A549 treated with CpdA at 1 μM for 4 hours (cell line): ENCODE measurements at places on chromosomes 4 and X. TPM values are rescaled to one million over a fixed set of nuclear protein-coding genes. Genes with fewer than 3 reads are reported as not detected.

FMR1NB gene
- not detected in 5 replicates for total RNA-seq

FATE1 gene
- total RNA-seq = not detected in 5 replicates

CXorf65 gene
- total RNA-seq = not detected in 5 replicates

SLITRK2 gene
- 0.01 TPM in 1 of 5 replicates, not detected in the others for total RNA-seq

GAGE12J gene
- not detected in 5 replicates for total RNA-seq

CSN1S1 gene
- total RNA-seq = not detected in 5 replicates

XKRX gene
- 0.16 to 0.30 TPM (median 0.26 TPM) in 5 replicates for total RNA-seq

DMP1 gene
- not detected in 5 replicates for total RNA-seq

GAGE13 gene
- not detected in 5 replicates for total RNA-seq

GAB3 gene
- 0.27 to 0.45 TPM (median 0.41 TPM) in 5 replicates for total RNA-seq
